Eye (tissue), 1 donor: ENCODE measurements at places on chromosomes 3 and 15.

DNA sequence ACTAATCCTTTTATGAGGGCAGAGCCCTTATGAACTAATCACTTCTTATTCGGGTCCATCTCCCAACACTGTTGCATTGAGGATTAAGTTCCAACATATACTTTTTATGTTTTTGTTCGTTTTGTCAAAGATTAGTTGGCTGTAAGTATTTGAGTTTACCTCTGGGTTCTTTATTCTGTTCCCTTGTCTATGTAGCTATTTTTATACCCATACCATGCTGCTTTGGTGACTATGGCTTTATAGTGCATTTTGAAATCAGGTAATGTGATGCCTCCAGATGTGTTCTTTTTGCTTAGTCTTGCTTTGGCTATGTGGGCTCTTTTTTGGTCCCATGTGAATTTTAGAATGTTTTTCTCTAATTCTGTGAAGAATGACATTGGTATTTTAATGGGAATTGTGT is 166.4 kb upstream of the KCNMB2 start:
- no peak for DNase-seq

- DNase-seq = no peak
These were observed 181.0 kb downstream of the UACA start for GRCh38 chr15:70582143-70582945.

GRCh38 chr3:23239211-23240068 is 36.3 kb downstream of the UBE2E2 start:
- peak; percentile 56 for DNase-seq

GRCh38 chr3:133578548-133579191 is 5.2 kb downstream of the CDV3 start:
- DNase-seq = peak; percentile 61

DNA sequence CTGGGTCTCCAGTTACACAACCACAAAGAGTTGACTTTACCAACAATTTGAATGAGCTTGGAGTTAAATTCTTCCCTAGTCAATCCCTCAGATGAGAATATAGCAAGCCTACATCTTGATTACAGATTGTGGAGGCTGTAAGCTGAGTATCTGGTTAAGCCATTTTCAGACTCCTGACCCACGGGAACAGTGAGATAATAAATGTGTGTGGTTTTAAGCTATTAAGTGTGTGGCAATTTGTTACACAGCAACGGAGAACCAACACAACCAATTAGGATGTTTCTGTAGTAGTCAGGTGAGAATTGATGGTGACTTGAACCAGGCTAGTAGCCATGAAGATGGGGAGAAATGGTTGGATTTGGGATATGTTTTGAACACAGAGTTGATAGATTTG is 37.7 kb upstream of the SLC4A7 start:
- DNase-seq = no peak

GRCh38 chr3:138688871-138689299 is 80.3 kb downstream of the FAIM start:
- DNase-seq = no peak

- DNase-seq = peak; percentile 41
These were observed 88.8 kb downstream of the HES1 start for GRCh38 chr3:194224471-194225417.

DNA sequence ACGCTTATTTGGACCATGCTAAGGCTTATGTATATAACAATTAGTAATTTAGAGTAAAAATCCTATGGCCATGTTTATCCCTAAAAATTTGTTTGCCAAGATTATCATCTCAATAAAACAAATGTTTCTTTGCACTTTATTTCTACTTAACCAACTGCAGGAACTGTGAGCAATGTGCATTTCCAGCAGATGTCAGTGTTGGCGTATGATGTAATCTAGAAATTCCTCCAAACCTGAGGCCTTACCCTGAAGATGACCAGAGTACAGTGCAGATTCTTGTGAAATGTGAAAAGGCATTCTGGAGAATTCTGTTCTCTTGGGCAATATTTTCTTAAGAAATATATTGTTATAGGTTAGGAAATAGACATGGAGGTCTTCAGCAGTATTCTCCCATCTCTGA is 205.9 kb downstream of the MBNL1 start:
- DNase-seq = peak; percentile 59

GRCh38 chr3:112042842-112043280 is 8.3 kb downstream of the TMPRSS7 start:
- DNase-seq = peak; percentile 62

DNA sequence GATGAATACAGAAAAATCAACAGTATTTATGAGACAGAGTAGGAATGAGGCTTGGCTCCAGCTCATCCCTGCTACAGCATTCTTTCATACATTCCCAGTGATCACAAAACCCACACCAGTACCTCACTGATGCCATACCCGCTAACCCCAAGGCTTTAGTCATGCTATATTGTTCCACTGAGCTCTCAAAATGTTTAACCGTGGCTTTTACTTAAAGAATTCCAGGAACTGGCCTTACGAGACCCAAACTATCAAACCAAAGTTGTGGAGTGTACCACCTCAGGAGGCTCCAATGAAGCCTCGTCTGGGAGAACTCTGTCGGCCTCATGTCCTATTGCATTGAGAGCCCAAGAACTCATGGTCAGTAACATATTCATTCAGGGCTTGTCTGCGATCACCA is 278.9 kb downstream of the ULK4 start:
- DNase-seq = no peak

- no peak for DNase-seq
These were observed 209.5 kb upstream of the ALCAM start for GRCh38 chr3:105157067-105157765.

GRCh38 chr3:122903171-122903570 is 108.3 kb downstream of the SLC49A4 start:
- no peak for DNase-seq

DNA sequence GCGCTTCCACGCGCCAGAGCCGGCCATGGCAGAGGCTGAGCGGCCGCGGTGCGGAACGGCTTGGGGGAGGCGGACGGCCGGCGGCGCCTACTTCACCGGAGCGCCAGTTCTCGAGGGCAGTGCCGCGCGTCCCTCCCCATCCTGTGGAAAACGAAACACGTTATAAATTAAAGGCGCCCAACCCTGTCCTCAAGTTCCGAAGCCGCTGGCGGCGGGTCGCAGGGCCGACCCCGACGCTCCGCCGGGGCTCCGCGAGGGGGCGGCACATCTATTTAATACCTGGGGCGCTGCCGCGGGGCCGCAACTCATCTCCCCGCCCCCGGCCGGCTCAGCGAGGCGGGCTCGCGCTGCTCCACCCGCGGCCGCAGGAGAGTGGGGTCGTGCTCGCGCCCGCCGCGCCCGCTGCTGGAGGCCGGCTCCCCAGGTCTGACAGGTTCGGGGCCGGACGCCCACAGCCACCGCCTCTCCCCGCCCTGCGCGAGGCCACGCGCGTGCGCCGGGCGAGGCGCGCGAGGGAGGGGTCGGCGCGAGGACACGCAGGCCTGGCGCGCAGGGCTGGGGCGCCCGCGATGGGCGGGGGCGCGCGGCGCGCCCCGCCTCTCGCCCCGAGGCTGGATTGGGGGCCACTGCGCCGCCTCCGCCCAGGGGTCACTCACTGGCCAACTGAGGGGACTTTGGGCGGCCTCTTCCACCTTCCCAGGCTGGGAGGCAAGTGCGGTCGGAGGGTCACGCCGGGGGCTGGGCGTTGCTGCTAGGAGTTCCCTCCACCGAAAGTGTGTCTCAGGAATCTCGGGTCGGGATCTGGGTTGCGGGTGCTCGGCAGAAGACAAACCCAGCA is at the start of gene SLC30A4:
Gene SLC30A4, minus strand, starts transcription at position 428 of the 838 bp plus-strand sequence. Its CDS starts 401 bp downstream, at position 27.
- DNase-seq = peak; percentile 86

DNA sequence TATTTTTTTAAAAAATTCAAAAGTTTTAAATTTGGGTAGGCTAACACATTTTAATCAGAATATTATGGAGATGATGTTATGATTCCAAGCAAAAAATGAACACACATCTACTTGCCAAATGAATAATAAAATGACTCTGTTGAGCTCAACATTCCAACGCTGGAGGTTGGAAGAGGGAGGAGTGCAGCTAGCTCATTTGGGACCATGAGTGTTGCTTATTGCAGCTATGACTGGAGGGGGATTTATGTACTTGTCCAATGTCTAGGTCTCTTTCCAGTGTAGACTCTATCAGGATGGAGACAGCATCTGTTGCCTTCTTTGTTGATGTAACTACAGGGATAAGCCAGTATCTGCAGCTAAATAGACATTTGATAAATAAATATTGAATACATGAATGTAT is 310.6 kb downstream of the CACNA2D3 start:
- DNase-seq = no peak

DNA sequence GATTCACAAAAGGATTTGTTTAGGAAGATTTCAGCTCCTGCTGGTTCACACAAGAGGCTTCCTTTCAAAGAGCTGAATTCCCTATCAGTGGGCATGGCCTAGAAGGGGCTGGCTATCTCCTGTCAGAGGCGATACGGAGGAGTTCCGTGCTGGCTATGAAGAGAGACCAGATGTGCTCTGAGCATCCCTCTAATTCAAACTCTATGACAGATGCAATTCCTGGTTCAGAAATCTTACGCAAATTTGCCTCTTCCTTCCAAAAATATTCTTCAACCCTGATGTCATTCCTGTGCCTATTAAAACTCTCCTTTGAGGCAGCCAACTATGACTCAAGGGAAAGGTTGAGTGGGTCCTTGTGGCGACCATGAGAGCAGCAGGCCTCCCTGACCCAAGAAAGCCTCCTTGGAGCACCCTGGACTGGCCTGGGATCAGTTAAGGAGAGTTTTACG is 139.3 kb upstream of the HES1 start:
- no peak for DNase-seq

DNA sequence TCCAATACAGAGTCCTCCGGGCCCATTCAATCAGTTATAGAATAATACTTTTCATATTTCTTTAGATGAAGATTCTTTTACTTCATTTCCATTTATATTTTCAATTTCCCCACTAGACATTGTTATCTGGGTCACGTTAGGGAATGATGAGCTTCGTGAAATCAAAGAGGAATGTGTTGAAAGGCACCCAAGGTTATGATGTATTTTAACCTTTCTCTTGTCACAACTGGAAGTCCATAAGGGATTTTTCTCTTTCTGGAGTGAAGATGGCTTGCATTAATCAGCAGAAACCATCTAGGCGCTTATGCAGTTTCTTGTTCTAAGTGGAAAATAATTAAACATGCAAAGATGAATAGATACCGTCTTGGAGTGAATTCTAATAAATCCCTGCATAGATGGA is 180.5 kb downstream of the FEZF2 start:
- DNase-seq = no peak

DNA sequence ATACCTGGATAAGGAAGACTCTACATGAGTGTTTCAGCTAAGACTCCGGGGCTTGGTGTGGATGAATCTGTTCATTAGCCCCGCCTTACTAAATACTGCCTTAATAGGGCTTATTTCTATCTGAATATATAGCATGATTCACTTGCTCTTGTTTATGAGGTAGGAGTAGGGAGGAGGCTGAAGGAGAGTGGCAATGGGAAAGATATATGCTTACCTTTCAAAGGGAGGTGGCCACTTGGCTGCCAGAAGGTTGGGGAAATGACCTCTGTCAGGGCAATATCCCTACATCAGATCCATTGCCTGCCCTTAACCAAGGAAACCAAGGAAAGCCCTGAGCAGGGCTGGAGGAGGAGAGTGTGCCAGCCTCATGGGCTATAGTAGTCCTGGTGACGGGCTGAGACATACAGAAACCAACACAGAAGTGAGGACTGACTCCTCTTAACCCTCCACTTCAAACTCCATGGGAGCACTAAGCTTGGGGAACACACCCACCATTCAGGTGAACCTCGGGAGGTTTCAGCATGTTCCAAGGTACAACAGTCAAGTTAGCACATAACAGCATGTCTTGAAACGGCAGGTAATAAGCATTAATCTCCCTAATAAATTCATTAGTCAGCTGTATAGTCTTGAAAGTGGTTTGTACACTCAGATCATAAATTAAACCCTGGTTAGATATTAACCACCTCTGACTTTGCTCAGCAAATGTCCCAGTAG is 80.1 kb downstream of the EOMES start:
- DNase-seq = no peak

- DNase-seq = no peak
These were observed 66.5 kb upstream of the SNTN start for GRCh38 chr3:63585927-63586326.

GRCh38 chr15:26882112-26882511 is 15.2 kb downstream of the GABRA5 start:
- no peak for DNase-seq

DNA sequence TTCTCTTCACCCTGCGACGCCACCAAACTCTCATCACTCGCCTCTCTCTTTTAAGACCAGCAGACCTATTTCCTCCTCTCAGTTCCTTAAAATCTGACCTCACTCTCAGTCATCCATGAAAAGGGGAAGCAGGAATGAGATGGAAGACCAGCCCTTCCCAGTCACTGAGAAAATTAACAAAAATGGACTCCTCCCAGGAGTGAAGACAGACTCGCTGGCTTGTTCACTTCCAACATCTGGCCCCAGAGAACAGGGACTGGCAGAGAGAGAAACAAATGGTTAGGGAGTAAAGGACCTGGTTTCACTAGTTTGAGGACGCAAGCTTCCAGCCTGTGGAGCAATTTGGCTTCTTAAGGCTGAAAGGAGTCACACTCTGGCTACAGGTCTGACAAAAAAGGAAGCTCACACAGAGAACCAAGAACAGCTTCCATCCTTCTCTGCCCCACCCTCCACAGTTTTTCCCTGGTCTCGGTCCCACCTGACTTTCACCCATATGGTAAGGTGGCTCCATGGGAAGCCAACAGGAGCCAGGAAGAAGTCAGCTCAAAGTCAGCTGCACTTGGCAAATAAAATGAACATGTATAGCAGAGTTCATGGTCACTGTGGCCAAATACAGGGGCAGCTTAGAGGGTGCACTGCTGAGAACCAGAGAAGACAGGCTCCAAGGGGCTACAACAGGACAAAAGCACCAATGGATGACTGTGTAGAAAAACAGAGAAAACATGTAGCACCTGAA is 57.2 kb downstream of the ITGB5 start:
- no peak for DNase-seq

GRCh38 chr3:8824238-8824637 is 54.8 kb upstream of the OXTR start:
- no peak for DNase-seq

DNA sequence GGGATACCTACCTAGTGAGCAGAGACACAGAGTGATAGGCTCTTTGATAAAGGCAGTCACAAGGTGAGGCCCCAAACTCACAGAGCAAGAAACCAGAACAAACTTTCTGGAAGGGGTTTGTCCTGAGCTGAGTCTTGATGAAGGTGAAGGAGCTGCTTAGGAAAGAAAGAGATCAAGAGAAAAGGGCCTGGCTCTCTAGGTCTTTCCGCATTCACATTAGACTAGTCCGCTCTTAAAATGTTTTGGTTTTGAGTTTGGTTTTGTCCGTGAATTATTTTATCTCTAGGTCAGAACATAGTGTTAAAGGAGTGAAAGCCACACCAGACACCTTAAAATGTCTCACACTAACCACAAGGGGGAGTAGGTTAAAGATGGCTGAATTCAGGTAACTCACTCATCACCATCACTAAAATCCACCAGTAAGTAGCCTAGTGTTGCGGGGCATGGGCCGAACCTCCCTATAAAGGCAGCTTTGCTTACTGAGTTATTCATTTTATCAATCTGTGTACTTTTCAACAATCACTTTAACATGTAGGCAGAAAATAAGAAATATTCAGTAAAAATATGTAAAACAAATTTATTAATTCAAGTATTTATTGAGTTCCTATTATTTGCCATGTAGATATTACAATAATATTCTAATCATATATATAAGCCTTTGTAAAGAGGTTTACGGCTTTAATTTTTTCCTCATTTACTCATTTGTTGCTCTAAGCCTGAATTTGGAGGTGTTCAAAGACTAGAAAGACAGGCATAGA is 121.5 kb upstream of the TSC22D2 start:
- DNase-seq = no peak
